ENCODE measurements at places on chromosomes 4 and X.

DNA sequence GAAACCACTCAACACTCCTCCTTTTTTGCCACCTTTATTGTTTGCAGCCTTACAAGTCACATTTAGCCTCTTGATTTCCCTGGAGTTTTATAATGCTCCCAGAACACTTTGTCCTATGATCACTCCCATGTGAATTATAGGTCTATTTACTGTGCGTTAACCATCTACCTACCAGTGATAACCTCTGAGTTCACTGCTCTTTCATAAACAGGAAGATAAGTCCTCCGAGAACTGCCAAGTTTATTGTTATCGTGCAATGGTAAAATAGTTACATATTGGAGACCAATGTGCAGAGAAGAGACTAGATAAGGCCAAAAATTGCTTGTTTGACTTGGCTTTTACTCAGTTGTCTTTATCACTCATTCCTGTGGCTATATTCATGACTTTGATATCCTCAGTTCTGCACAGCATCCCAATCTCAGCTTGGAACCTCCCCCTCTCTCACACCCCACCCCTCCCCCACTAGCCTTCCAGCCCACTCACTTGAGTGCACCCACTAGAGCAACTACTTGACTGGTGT lies 12.9 kb upstream of the NUDT9 start:
- DNase-seq = no peak

- no peak for DNase-seq
Observed at GRCh38 chr4:4377732-4378460, 9.0 kb upstream of the NSG1 start.

DNA sequence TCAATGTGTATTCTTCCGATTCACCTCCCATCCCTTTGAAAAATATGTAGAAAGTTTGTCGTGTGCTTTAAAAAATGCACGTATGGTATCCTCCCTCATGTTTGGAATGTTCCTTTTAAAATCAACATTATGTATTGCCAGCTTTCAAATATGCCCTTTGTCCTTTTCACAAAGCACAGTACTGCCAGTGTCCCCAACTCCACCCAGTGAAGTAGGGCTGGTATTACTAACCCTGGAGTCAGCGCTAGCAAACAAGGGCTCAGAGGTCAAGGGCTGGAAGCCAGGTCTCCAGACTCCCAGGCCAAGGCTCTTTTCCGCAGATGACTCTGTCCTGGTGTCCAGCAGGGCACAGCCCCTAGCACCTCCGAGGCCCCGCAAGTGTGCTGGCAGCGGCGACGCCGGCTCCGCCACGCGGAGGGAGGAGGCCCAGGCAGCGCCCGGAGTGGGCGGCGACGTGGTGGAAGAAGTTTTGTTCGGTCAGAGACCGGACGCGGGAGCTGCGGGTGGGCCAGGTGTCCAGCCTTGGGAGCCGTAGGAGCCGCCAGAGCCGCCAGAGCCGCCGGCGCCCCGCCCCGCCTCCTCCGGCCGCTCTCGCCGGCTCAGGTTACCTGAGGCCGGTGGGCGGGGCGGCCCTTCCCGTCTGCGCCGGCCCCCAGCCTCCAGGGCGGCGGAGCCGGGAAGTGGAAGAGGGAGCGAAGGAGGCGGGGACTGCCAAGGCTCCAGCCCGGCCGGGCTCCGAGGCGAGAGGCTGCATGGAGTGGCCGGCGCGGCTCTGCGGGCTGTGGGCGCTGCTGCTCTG lies at the start of gene IL13RA1:
Gene IL13RA1 (plus strand): TSS at position 720 of the 799 bp plus-strand sequence. CDS start 33 bp downstream, at position 753.
- no peak for DNase-seq

GRCh38 chr4:42150653-42151567 lies 1.5 kb downstream of the BEND4 start:
- no peak for DNase-seq

- DNase-seq = no peak
Observed at GRCh38 chrX:47217121-47217851, 1.2 kb upstream of the CDK16 start.

GRCh38 chr4:98248934-98249333 lies 12.2 kb upstream of the RAP1GDS1 start:
- DNase-seq = no peak

DNA sequence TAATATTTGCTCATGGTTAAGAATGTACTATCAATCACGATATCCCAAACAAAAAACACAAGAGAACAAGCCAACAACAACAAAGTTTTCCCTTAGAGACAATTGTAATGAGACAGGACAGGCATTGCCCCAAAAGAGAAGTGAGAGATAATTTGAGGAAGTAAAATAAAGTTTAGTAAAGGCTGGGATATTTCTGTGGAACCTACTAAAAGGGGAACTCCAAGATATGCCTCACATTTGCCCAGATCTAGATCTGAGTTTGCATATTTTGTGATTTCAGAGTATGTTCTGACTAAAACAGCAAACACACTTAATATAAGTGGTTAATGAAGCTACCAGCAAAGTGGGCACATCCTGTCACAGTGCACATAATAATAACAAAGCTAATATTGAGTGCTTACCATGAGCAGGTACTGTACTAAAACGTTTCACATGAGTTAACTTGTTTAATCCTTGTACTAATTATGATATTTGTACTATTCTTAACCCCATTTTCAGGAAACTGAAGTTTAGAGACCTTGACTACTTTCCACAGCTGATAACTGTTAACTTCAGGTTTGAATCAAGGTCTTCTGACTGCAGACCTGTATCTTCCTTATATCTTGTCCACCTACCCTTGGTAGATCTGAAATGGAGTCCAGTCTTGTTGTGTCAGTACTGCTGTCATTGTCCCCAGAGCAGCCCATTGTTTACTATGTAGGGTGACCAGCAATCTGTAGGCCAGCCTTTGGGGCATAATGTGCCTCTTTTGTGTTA lies 26.0 kb upstream of the BMP2K start:
- no peak for DNase-seq

GRCh38 chr4:27514711-27515110 lies 654.1 kb downstream of the STIM2 start:
- no peak for DNase-seq

GRCh38 chr4:83083925-83084475 lies 30.5 kb downstream of the PLAC8 start:
- no peak for DNase-seq

DNA sequence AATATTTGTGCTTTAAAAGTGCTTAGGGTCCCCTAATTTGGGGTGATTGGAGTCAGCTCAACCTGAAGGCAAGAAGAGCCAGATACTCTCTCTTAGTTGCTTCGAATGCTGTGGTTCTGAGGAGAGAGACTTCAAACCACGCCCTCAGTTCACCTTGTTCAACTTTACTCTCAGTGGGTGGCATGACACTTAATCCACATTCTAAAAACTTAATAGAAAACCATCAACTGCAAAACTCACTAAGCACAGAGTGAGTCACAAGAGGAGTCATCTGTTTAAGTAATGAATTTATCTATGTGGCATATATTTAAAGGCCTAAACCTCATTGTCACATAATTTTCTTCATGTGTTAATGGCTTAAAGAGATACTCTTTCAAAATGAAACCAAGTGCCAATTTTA lies 99.5 kb upstream of the SLC4A4 start:
- no peak for DNase-seq

GRCh38 chr4:71400810-71401209 lies 62.0 kb downstream of the SLC4A4 start:
- no peak for DNase-seq

Data from cerebellar nuclear complex (tissue), 1 donor.